ENCODE measurements at places on chromosomes 1 and 21.

- no peak for DNase-seq
These were observed 32.1 kb upstream of the COL18A1 start for GRCh38 chr21:45372732-45373355.

- peak; percentile 39 for DNase-seq
These were observed 636 bp downstream of the INTS3 start for GRCh38 chr1:153728305-153729066.

DNA sequence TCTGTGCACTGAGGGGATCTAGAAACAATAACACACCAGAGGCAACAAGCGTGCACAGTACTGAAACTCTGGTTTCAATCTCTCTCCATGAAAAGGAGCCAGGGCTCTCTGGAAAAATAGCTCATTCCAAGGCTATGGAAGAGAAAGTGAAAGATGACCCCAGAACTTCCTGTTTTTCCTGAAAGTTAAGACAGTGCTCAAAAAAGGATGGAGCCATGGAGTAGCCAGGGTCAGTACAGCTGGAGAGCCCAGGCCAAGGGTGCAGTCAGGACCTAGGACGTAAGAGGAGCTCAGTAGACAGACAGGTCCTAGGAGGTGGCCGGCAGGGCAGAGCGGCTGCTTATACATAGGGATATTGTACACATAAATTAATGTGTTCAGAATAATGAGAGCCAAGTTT lies 19.1 kb downstream of the NOL9 start:
- DNase-seq: no peak

DNA sequence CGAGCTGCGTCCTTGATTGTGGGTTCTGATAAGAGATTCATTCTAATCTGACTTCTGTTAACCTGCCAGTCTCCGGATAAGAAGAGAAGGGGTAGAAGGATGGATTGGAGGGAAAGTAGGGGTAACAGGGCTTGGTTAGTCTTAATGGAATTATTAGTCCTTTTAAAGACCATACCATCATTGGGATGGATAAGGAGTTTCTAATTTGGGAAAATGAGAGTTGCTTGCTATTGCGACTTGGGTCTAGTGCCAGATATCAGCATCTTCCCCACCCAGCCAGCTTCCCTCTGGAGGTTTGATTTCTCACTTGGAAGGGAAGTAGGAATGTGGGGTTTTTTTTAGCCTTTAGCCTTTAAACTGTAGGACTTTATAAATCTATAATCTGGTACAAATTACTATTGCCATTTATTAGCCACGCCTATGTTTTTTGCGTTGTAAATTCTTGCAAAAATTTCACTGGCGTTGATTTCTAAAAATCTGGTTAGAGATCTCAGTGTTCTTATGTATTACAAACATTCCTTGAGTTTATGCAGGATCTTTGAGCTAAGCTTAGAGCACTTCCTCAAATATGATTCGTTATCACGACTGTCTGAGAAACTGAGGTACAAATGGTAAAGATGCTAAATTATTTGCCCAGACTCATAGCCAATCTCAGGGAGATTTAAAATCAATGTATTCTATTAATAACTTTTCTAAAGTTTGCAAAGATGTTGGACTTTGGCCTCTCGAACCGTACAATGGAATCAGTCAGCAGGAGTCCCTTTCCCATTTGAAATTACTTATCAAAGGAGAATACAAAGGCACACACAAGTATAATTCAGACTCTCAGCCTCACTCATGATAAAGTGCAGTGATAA lies 1.3 kb downstream of the FAM20B start:
- no peak for DNase-seq

DNA sequence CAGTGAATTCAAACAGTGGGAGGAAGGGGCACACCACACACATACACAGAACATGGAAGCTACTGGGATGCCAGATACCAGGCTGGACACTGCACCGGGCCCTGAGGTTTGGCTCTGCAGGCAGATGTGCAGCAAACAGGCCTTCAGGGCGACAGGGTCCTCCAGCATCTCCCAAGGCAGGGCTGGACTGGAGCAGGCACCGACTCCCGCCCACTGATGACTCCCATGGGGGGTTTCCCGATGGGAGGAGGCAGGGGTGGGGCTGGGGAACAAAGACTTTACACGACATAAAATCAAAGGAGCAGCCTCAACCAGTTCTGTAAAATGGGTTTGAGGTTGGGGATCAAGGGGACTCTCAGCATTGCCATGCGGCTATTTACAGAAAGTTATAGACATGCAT lies 118.1 kb downstream of the SYT2 start:
- DNase-seq: no peak

GRCh38 chr1:11981378-11982009 lies 1.2 kb downstream of the MFN2 start:
- DNase-seq: no peak

Data from A549 (cell line).